Effector CD8-positive, alpha-beta T cell (primary cell): ENCODE measurements at places on chromosomes 3 and 15.
A peak's percentile ranks its signal among the peaks of the same experiment; 100 is the strongest.

DNA sequence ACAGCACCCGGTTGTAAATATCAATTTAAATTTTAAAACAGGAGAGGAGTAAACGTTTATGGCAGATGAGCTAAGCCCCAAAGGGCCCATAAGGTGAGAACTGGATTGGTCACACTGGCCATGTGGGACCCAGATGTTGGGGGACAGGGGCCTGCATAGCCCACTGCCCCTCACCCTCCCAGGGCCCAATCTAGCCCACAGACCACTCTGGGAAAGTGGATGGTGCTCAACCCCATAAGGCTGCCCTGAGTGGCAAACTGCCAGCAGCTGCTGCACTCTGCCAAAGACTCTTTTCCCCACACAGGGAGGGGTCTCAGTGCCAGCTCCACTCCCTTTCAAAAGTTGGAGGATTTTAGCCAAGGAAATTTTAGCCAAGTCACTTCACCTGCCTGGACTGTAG, 42.5 kb downstream of the CCDC12 start:
- DNase-seq, result no peak

- DNase-seq, result no peak
Observed at GRCh38 chr15:51879555-51879954, 50.1 kb downstream of the TMOD3 start.

DNA sequence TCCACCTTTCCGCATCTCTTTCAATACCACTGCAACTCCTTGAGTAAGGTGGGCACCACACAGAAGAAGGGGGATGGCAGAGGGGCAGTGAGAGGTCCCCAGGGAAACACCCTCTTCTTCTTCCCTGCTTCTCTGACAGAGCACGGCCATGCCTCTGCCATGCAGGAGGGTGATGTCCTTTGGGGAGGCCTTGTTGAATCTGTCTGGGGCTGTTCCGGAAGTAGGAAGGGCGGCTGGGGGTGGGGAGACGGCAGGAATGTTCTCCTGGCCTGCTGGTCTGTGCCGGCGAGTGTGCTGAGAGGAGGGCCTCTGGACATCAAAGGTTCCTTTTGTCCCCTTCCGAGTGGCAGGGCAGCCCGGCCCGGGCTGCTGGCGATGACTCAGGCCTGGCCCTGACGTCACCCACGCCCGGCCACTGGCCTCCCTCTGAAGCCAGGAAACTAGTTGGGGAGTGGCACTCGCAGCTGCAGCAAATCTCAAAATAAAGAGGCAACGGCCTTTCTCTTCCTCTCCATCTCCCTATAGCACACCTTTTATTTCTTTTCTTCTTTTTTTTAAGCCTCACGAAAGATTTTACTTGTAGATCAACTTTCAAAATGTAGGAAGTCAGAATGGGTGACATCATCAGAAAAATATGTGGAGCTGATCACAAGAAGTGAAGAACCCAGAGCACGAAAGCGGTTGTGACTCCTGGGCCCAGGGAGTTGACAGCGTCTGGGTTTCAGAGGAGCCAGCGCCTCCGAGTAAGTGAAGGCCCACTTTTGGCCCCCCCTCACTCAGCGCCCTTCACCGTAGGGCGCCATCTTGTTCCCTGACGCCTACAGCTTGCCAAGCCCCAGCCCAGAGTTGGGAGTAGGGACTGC, at the start of gene ZBTB38:
Gene ZBTB38 (plus strand): TSS at position 443 of the 863 bp plus-strand sequence. CDS start 73,885 bp downstream, outside the sequence.
- no peak for DNase-seq

GRCh38 chr3:46022909-46023785, 4.1 kb downstream of the XCR1 start:
- DNase-seq, result no peak

- no peak for DNase-seq
Observed at GRCh38 chr15:35602836-35603235, 56.9 kb upstream of the DPH6 start.

DNA sequence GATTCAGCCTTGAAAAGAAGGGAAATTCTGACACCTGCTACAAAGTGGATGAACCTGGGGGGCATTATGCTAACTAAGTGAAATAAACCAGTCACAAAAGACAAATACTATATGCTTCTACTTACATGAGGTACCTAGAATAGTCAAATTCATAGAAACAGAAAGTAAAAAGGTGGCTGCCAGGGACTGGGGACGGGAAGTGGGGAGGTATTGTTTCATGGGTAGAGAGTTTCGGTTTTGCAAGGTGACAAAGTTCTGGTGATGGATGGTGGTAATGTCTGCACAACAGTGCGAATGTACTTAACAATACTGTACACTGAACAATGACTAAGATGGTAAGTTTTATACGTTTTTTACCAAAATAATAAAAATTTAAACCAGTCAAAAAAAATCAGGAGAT, 4.8 kb downstream of the IDH2 start:
- DNase-seq, result peak; percentile 17

DNA sequence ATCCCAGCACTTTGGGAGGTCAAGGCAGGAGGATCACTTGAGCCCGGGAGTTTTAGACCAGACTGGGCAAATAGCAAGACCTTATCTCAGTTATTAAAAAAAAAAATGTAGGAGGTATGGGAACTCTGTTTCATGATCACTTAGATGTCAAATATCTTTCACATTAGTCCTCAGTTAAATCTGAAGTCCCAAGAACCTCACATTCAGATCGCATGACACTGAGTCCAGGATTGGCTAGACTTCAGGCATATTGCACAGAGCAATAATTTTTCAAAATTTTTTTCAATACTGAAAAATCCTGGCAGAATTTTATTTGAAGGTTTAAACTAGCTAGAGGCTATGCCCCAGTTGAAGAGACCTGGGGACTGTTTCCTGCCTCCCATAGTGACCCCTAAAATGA, 56.3 kb upstream of the ZNF148 start:
- DNase-seq, result no peak

DNA sequence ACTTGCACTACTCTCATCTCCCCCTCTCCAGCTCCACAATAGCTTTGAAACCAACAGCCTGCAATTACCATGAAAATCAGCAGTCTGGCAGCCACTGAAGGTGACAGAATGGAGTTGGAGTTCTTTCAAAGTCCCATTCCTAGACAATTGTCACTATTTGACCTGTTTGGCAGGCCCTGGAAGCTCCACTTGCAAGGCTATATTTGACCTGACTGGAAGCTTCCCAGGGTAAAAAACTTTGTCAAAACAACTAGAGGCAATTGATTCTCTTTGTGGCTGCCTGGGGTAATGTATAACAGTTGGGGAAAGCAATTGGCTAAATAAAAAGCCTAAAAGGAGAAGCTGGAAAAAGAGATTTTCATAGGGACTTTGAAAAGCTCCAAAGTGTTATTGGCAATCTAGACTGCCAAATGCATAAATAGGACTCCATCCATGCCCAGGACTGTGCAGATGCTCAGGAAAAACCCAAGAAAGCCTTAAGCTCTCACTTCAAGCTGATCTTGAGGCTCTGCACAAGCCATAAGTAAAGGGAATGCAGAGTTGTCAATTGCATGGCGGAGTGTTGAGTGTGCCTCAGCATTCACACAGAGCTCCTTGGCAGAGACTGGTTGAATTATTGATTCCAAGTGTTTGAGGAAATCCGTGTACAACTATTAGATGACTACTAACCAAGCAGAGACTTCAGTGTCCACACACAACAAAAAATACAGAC, 18.3 kb downstream of the GREM1 start:
- no peak for DNase-seq

DNA sequence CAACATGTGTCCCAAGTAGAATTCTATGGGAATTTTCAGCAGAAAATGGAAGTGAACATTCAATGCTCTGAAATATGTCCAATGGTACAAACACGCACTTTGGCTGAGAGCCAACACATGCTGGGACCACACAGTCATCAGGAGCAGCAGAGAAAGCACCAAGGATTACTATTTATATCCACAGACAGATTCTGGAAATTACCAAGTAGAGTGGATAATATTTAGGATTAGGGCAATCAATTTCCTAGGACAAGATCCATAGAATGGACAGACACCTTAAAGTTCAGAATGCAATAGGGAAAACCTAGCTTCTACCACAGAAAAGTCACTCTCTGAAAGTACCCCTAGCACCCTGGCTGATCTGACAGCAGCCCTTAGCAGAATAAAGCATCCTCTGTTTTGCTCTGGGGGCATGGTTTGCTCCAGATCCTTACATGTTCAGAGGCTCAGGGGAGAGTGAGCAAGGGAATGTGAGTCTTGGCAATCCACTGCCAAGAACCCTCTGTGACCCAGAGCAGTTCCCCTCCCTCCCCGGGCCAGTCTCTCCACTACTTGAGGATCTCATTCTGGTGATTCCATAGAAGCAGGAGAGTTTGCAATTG, 206.0 kb upstream of the WNT5A start:
- DNase-seq, result no peak

GRCh38 chr3:104831071-104831470, 535.6 kb upstream of the ALCAM start:
- DNase-seq, result no peak

DNA sequence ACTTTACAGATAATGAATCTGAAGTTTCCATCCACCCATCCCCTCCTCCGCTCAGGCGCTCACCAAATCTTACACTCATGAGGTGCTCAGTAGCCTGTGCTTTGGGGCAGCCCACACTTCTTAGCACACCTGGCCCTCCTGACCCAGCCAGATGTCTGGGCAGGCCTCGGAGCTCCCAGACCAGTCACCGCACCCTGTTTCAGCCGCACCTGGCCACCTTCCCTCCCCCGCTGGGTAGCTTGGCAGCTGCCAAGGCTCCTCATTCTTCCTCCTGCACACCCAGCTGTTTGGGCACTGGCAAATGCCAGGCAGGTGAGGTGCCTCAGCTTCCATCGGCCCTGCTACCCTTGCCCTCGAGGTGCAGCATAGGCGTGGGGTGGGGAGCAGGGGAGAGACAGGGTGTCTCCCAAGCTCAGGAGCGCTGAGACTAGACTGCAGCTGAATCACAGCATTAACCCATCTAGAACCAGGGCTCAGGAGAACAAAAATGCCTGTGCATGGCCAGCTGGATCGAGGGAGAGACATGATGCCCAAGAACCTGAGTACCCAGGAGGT, 45.8 kb downstream of the CDC25A start:
- DNase-seq, result no peak

- no peak for DNase-seq
Observed at GRCh38 chr15:90966262-90966661, 11.6 kb downstream of the RCCD1 start.

- no peak for DNase-seq
Observed at GRCh38 chr15:58522391-58522790, 90.6 kb downstream of the LIPC start.

GRCh38 chr3:160671231-160671630, 5.7 kb upstream of the ARL14 start:
- no peak for DNase-seq

DNA sequence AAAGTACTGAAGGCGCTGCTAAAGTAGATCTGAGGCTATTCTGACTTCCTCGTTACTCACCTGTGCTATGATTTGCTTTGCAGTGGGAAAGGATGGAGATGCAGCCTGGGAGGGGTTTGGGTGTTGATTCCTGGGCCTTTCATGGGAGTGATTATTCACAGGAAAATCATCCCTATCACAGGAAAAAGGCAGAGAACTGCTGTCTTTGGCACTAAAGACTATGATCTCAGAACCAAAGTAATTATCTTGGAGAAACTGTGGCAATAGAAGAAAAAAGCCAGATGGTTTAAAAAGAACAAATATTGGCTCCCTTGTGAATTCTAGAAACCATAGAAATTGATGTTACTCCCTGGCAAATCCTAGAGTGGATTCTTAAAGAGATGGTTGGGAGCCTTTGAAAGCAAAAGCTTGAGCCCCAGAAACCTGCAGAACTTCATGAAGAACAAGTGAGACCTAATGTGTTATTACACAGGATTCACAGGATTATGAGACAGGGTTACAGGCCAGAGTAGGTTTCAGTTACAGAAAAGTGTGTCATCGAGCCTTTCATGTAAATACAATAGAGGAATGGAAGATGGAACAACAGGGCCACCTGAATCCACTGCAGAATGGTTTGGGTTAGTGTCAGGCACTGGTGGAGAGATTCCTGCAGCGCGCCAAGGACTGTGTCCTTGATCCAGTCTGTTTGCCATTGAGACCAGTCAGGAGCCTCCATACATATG, 85.7 kb downstream of the OXNAD1 start:
- no peak for DNase-seq
